ENCODE measurements at places on chromosomes 7 and 10.
A peak's percentile ranks its signal among the peaks of the same experiment; 100 is the strongest.

DNA sequence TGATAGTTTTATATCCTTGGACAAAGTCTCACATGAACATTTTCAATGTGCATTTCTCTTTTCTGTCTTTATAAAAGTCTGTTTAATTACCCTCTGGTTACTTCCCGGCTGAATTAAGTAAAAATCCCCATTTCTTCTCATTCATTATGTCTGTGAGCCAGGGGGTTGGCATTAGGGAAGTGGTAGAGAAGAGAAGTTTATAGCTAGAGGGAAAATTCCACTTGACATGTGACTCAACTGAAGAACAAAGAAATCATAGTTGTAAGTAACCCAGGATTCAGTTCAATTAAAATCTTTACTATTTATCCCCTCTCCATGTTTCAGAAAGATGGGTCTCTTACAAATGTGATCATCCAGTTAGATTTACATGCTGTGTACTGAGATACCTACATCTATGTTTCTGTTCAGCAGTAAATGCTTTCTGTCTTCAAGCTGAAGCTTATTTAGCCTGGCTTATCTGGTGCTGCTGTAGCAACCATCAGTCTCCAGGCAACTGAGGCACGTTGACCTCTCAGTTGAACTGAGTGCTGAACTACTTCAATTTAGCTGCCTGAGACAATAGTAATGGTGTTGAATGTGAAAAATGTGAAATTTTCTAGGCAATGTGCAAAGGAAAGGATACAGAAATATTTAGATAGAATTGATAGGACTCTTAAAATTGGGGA is 181.6 kb downstream of the MLLT10 start:
- no peak for DNase-seq
- no peak overlapping the region for H3K27ac ChIP-seq
- no peaks in the 10 kb centered on the region for H3K27me3 ChIP-seq
- H3K36me3 ChIP-seq = peaks cover 31% of the 10 kb centered on the region
- H3K4me1 ChIP-seq = peaks cover 21% of the 10 kb centered on the region

DNA sequence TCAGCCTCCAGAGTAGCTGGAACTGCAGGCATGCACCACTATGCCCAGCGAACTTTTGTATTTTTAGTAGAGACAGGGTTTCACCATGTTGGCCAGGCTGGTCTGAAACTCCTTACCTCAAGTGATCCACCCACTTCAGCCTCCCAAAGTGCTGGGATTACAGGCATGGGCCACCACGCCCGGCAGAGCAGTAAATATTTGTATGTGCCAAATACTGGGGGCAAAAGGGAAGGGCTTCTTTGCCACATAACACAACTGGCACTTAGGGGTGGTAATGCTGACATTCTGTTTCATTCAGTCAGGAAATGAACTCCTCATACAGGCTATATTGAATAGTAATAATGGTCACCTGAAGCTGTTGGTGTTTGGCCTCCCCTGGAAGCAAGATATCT is 41.6 kb downstream of the ACSM6 start:
- H3K27ac ChIP-seq = no peak overlapping the region
- H3K27me3 ChIP-seq = peaks cover 9% of the 10 kb centered on the region
- peaks cover 12% of the 10 kb centered on the region for H3K36me3 ChIP-seq
- no peak for DNase-seq

DNA sequence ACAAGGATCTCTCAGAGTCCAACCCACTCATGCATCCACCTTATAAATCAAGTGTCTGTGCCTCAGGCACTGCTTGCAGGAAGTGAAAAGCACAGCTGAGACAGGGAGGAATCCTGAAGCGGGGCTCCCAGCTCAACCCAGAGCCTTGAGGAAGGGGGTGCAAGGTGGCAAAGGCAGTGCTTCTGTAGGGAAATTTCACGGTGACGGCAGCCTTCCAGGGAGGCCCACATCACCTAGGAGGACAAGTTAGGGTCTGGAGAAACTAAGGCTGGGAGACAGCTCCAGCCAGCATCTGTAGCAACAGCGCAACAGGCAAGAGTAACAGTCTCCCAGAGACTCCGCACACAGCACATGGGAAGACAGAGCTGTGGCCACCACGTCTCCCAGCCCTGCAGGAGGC is 2.7 kb downstream of the AOC1 start:
- H3K27me3 ChIP-seq = peaks cover 68% of the 10 kb centered on the region
- H3K4me3 ChIP-seq = no peak overlapping the region
- peaks cover 5% of the 10 kb centered on the region for H3K4me1 ChIP-seq
- H3K36me3 ChIP-seq = no peaks in the 10 kb centered on the region

- H3K4me3 ChIP-seq = peak overlapping the region; percentile 35
- peak overlapping the region; percentile 74 for H3K27ac ChIP-seq
- H3K4me1 ChIP-seq = peaks cover 50% of the 10 kb centered on the region
- DNase-seq = no peak
- H3K36me3 ChIP-seq = peaks cover 13% of the 10 kb centered on the region
Observed at GRCh38 chr7:2101630-2102374, 130.9 kb downstream of the MAD1L1 start.

DNA sequence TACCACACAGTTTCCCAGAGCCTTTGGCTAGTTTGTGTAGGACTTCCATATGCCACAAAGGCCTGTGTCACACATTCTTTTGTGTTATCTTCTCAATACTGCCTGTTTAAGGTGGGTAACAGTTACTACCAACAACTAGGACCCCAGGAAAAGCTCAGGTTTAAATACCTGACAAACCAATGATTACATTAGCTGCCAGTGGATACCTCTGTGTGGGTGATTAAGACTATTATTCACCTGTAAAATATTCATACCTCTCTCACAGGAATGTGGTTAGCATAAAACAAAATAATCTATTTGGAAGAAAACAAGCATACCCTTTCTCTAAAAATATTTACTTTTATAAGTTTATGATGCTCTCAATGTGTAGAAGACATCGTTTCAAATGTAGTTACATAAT is 1007.7 kb downstream of the NRG3 start:
- H3K4me1 ChIP-seq = no peaks in the 10 kb centered on the region
- DNase-seq = no peak
- no peaks in the 10 kb centered on the region for H3K27me3 ChIP-seq
- H3K4me3 ChIP-seq = no peak overlapping the region
- no peaks in the 10 kb centered on the region for H3K36me3 ChIP-seq

DNA sequence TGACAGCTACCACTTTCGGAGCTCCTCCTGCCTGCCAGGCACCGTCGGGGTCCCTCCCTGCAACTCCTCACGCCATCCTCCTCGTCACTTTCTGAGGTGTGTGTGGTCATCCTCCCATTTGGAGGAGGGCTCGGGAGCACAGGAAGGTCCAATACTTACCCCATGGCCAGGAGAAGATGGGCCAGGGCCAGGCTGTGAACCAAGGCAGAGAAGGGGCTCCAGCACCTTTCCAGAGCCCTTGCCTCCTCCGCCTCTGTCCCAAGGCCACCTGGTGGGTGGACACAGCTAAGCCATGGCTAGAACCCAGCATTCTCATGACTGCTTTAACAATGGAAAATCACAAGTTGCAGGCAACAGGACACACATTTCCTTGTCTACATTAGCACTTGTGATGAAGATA is 215.5 kb downstream of the TCERG1L start:
- no peak overlapping the region for H3K4me3 ChIP-seq
- DNase-seq = no peak
- no peaks in the 10 kb centered on the region for H3K4me1 ChIP-seq
- no peak overlapping the region for H3K27ac ChIP-seq

DNA sequence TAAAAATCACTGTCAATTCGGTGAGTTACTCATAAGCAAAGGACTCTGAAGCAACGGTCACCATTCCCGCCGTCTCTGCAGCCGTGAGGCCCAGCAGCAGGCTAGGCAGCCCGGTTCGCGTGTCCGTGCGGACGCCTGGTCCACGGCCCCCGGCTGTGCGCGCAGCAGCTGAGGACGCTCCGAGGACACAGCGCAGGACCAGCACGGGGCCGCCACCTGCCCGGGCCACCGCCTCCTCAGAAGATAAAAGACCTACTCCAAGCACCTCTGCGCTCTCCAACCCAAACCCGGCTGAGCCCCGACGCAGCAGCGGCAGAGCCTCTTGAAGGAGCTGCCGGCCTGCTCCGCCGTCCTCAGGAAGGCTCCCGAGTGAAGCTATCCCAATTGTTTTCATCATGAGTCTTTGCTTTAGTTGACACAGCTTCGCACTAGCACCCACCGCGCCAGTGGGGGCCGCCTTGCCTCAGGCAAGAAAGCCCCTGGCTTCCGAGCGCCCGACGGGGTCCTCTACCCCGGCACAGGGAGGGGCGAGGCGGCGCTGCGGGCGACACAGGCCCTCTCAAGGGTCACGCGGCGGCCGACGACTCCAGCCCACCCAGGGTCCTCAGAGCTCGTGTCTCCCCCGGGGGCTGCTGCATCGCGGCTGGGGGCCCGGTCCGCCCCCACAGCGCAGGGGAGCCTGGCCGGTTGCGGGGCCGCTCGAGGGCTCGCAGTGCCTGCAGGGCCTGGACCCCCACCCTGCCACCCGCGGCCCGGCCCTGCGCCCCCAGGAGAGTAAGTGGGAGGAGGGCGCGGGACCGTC is 16.9 kb upstream of the GPR146 start:
- no peak for DNase-seq
- H3K36me3 ChIP-seq = peaks cover 10% of the 10 kb centered on the region
- no peaks in the 10 kb centered on the region for H3K27me3 ChIP-seq
- H3K4me1 ChIP-seq = peaks cover 45% of the 10 kb centered on the region

GRCh38 chr10:10758306-10758705 is 259.4 kb upstream of the CELF2 start:
- no peak overlapping the region for H3K4me3 ChIP-seq
- no peak overlapping the region for H3K27ac ChIP-seq
- no peak for DNase-seq

DNA sequence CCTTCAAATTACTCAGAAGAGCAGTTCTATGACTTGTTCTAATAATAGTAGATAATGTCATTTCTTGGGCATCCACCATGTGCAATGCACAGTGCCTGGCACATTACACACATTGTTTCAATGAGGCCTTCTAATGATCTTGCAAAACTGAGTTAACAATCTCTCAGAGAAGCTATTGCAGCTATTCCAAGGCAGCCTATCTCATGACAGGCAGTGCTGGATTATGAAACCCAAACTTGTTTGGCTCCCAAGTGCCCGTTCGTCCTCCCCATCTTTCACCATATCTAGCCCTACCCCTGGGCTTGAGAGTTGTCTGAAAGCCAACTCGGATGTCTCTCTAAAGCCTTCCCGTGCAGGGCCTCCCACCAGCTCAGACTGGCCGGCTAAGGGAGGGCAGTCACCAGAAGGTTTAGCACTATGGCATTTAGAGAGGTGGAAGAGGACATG is 405.1 kb downstream of the PLXNA4 start:
- no peak overlapping the region for H3K4me3 ChIP-seq
- no peaks in the 10 kb centered on the region for H3K36me3 ChIP-seq
- no peaks in the 10 kb centered on the region for H3K4me1 ChIP-seq
- H3K27me3 ChIP-seq = peaks cover 13% of the 10 kb centered on the region

DNA sequence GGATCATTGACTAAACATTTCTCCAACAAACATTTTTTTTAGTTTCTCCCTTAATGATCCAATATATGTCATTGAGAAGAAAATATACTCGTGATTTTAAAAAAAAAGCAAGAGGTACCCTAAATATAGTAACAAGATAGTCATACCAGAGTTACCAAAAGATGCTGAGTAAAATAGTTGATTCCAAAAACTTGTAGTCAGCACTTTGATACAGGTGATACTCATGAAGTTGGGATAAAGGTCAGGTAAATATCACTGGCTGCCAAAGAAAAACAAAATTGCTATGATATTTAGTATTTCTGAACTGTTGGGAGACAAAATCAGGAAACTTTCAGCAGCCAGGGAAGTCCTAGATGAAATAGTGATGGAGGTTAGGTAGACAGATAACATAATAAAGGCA is 225.3 kb downstream of the DYNC1I1 start:
- H3K36me3 ChIP-seq = no peaks in the 10 kb centered on the region
- H3K4me1 ChIP-seq = no peaks in the 10 kb centered on the region
- peaks cover 16% of the 10 kb centered on the region for H3K27me3 ChIP-seq
- no peak overlapping the region for H3K4me3 ChIP-seq
- H3K27ac ChIP-seq = no peak overlapping the region
- DNase-seq = no peak

- peaks cover 20% of the 10 kb centered on the region for H3K4me1 ChIP-seq
- peaks cover 2% of the 10 kb centered on the region for H3K36me3 ChIP-seq
- peak overlapping the region; percentile 23 for H3K4me3 ChIP-seq
- H3K27ac ChIP-seq = no peak overlapping the region
- peaks cover 88% of the 10 kb centered on the region for H3K27me3 ChIP-seq
Observed at GRCh38 chr7:30683816-30684215, 1.6 kb upstream of the CRHR2 start.

- DNase-seq = no peak
- no peak overlapping the region for H3K4me3 ChIP-seq
- peaks cover 6% of the 10 kb centered on the region for H3K36me3 ChIP-seq
- H3K27ac ChIP-seq = no peak overlapping the region
- peaks cover 10% of the 10 kb centered on the region for H3K4me1 ChIP-seq
- H3K27me3 ChIP-seq = no peaks in the 10 kb centered on the region
Observed at GRCh38 chr7:133709036-133709880, 417.9 kb upstream of the LRGUK start.

DNA sequence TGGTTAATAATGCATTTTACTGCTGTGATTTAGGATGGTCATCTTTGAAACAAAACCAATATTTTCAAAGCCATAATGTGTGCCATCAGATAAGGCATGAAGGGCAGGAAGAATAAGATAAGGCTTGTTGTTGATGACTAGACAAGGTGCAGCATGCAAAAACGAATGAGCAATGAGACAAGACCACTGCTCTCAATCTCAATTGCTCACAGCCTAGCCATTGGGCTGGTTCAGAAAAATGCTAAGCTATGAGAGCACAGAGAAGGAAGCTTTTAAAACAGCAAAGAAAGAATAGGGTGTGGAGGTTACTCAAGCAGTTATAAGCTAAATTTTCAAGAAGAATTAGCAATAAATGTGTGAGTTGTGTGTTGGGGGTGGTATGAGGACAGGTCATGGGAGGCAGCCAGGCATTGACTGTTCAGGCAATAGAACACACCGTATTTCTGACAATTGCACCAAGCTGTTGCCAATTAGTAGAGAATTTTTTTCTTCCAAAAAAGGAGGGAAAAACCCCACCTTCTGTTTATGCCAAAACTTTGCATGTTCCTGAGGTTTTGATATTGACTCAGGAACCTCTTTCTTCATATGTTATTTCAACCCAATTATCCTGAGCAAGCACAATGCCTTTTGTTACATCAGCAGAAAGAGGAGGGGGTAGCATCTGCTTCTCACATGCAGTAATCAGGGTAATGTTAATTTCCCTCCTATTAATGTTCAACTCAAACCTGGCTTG is 276.5 kb downstream of the HDAC9 start:
- no peaks in the 10 kb centered on the region for H3K36me3 ChIP-seq
- no peaks in the 10 kb centered on the region for H3K4me1 ChIP-seq
- H3K4me3 ChIP-seq = no peak overlapping the region
- H3K27me3 ChIP-seq = no peaks in the 10 kb centered on the region
- H3K27ac ChIP-seq = no peak overlapping the region

Data from central memory CD8-positive, alpha-beta T cell (primary cell).